ENCODE measurements at places on chromosomes 16 and 17.

GRCh38 chr17:81067391-81067811, 32.5 kb downstream of the BAIAP2 start:
- DNase-seq, result no peak

DNA sequence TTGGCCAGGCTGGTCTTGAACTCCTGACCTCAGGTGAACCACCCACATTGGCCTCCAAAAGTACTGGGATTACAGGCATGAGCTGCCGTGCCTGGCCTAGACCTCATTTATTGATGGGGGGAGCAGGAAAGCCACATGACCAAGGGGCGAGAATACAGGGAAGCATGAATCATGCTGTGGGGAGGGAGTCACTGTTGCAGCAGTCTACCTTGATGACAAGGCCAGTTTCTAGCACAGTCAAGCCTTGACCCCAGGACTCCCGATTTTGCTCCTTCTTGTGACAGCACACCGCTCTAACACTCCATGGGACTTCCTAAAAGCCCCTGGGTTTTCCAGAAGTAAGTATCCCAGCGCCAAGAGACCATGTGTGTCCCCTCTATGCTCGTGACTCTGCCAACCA, 42.9 kb upstream of the IRF8 start:
- no peak for DNase-seq

DNA sequence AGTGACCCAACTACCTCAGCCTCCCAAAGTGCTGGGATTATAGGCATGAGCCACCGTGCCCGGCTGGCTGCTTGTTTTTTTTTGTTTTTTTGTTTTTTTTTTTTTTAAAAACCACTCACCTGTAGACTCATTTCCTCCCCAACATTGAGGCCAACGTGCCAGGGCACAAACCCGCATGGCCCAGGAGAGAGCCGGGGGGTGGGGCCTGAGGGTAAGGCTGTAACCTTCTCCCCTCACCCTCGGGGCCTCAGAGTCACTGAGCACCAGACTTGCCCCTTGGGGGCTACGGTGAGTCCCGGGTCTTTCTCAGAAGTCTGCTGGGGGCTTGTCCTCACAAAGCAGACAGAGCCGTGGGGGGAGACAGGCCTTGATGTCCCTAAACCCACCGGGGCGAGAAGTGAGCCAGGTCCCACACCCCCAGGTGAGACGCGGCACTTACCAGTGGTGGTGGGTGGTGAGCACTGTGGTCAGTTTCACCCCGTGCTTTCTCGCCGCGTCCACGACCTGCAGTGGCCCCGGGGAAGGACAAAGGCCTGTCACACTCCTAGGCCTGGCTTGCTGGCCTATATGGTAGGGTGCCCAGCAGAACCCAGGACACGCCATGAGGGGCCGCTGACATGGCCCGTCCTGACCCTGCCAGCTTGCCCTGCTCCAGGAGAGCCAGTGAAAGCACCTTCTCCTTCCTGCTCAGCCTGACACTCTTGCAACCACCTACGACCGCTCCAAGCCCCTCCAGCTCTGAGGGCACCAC, 4.6 kb downstream of the HAGH start:
- no peak for DNase-seq

GRCh38 chr17:69764146-69764545, 310.9 kb upstream of the KCNJ16 start:
- no peak for DNase-seq

- DNase-seq, result no peak
Measured at GRCh38 chr16:1545044-1546040, 11.9 kb downstream of the TMEM204 start.

GRCh38 chr17:36459601-36460000, 26.9 kb upstream of the ZNHIT3 start:
- no peak for DNase-seq

DNA sequence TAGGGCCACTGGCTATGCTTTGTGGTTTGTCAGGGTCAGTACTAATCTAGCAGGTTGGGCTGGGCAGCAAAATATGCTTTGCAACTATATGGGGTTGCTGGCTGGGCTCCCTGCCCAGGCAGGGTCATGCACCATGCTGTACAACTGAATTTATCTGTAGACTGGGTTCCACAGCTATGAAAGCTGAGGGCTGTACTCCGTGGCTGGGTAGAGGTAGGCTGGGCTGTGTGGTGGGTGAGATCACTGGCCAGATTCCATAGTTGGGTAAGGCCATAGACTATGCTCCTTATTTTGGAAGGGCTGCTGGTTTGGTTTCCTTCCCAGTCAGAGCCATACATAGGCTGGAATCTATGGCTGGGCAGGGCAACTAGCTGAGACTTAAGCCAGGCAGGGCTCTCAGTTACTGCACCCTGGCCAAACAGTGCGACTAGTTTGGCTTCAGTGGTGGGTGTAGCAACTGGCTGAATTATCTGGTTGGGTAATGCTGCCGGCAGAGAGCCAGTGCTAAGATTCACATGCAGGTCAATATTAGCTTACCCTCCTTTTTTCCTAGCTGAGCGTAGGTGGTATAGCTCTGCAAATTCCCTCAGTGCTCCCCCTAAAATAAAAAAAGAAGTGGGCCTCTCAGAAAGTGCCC, 769.1 kb upstream of the CDH8 start:
- no peak for DNase-seq

DNA sequence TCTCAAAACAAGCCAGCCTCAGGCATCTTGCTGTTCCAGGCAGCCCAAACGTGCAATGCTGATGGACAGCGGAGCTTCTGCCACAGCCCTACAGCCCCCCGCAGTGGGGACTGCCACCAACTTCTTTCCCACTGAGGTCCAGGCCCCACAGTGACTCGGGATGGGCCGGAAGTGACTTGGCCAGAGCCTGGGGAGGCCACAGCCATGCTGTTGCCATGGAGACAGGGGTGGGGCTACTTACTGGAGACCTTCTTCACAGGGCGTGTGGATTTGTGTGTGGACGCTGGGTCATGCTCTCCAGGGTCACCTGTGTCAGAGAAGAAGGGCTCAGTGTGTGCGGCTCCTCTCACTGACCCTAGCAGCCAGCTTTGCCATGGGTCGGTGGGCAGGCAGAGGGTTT, 15.0 kb downstream of the TRIM25 start:
- DNase-seq, result no peak

GRCh38 chr16:13999071-13999894, 71.8 kb upstream of the MRTFB start:
- DNase-seq, result no peak

GRCh38 chr17:43411369-43411677, 12.5 kb downstream of the ARL4D start:
- DNase-seq, result no peak

DNA sequence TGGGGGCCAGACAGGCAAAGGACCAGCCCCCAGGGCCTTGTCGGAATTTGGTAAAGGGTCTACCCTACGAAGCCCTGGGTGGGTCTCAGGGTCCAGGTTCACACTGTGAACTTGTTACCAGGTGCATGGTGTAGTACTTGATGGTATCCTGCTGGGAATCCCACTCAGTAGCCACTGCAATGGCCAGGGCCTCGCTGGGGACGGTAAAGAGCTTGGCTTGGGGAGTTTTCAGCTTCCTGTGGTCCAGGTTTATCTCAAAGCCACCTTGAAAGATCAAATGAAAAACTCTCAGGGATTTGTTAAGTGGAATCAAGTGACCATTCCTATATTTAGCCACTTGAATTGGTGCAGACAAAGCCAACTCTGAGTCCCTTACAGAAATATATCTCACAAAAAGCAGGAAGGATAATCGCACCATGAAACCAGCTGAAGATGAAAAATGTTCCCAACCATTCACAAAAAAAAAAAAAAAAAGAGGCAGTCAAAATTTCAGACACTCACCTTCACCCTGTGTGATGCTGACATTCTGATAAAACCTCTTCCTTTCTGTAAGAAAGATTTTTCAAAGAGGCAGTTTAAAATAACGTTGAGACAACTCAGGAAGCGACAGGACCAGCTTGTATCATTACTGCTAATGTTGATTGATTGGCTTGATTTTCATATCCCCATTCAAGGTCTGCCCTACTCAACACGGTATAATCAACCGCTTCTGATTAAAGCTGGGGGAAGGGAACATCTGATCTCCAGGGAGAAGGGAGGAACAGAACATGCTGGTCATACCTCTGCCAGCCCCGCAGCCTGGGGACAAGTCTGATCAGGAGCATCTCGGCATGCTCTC, 10.6 kb downstream of the ATPAF2 start:
- DNase-seq, result no peak

DNA sequence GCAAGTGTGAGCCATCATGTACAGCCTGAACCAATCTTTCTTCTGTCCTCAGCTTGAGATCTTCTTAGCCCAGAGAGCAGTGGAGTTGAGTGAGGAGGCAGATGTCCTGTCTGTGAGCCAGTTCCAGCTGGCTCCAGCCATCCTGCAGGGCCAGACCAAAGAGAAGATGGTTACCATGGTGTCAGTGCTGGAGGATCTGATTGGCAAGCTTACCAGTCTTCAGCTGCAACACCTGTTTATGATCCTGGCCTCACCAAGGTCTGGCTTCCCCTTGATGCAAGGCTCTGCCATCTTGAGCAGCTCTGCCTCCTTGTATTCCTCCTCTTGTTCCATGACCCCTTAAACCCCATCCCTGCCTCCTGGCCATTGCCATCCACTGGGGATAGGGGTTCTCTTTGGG, 9.6 kb downstream of the CDK5RAP3 start:
- no peak for DNase-seq

DNA sequence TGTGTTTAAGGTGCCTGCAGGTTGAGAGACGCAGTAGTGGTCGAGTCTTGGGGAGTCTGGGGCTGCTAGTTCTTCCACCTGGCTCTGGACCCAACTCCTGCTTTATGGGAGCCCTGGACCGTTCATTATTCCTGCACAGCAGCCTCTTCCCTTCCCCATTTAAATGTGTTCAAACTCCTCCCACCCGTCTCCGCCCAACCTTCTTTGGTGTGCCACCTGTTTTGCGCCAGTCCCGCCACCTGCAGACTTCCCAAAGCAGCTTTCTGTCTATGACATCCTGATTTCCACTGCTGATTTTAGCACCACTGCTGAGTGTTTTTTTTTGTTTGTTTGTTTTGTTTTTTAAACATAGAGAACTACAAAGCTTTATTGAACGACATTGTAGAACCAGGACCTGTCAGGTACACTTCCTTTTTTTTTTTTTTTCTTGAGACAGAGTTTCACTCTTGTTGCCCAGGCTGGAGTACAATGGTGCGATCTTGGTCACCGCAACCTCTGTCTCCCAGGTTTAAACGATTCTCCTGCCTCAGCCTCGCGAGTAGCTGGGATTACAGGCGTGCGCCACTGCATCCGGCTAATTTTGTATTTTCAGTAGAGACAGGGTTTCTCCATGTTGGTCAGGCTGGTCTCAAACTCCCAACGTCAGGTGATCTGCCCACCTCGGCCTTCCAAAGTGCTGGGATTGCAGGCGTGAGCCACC, 12.8 kb downstream of the ADORA2B start:
- DNase-seq, result no peak

GRCh38 chr17:8249621-8250500, 772 bp downstream of the PFAS start:
- no peak for DNase-seq

GRCh38 chr16:87441886-87442580, 49.9 kb downstream of the MAP1LC3B start:
- DNase-seq, result no peak

DNA sequence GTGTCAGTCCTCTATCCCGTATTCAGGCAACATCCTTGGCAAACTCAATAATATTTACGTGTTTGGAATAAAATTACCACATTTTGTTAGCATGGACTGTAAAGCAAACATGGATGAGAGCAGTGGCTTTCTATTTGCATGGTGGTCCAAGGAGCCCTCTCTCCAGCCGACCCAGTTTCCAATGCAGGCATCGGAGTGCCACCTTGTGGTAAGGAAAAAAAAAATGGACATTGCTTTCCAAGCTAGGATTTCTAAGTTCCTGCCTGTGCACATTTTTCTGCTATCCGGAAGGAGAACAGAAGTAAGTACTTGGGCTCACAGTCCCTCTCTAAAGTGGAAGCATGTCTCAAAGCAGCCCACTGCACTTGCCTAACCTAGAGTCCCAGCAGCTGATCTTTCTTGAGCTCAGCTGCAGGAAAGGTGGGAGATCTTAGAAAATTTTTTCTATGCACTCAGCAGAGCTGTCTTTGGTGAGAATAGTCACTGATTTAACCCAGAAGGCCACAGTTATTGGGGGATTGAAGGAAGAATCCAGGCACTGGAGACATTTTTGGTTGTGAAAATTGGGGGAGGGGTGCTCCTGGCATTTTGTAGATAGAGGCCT, 46.0 kb upstream of the ERCC4 start:
- peak; percentile 1 for DNase-seq

DNA sequence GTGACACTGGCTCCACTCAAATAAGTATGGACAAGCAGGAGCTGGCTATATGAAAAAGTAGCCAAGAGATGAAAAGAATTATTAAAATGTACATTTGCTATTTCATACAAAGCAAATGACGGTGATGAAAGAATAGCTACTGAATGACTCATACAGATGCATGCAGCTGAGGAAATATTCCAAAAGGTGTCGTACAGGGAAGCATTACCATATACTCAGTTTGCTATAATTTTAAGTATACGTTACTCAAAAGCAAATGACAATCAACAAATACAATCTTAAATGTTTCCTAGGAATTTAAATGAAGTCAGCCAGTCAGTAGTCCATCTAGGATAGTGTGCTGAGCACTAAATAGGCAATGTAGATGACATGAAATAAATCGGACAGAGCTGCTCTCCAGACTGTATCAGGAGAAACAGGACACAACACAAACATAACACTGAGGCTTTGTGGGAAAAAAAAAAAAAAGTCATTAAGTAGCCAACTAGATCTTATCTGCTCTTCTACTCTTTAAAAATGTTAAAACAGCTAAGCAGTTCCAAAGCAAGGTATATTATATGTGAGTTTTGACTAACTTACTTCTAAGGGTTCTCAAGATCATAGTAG, 65.0 kb downstream of the NCOR1 start:
- DNase-seq, result no peak

DNA sequence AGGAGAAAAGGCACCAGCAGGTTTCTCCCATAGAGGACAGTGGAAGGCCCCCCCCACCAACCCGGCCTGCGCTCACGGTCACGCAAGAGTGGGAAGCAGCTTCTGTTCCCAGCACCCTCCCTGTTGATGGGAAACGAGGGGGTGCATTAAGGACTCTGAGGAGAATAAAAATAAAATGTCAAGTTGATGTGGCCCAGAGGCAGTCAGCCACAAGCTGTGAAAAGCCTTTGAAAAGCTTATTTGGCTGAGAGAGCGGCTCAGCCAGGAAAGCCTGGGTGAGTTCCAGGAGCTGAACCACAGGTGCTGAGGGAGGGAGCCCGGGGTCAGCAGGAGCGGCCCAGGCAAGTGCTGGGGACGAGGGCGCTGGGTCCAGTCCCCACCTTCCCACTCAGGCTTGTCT, 26.9 kb upstream of the SPATA32 start:
- DNase-seq, result peak; percentile 33

DNA sequence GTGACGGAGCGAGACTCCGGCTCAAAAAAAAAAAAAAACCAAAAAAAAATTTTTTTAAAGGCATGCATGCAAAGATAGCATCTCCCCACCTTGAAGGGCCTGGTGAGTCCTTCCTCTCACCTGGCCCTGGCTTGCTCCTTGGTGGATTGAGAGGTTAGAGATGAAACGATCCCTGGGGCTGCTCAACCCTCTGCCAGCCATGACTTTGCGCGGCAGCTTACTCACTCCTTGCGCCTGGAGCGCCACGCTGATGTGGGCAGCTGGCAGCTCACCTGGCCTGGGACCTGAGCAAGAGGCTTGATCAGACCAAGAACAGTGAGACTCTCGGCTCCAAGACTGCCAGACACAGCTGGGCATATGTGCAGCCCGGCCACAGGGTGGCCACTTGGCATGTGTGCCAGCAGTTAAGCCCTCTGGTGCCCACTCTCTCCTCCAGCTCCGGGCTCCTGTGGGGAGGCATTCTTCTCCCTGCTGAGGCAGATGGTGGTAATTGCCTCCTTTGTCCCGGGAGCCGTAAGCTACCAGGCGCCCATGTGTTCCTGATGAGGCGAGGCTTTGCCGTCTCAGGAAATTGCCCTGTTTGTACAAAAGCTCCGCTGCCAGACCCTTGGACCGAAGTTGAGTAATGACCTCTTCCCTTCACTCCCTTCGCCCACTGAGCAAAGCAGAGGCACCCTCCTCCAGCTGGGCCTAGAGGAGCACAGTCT, 5.1 kb upstream of the EVPL start:
- DNase-seq, result no peak

Data from midbrain (tissue), 1 donor.